ENCODE measurements at places on chromosomes 6 and 20.

DNA sequence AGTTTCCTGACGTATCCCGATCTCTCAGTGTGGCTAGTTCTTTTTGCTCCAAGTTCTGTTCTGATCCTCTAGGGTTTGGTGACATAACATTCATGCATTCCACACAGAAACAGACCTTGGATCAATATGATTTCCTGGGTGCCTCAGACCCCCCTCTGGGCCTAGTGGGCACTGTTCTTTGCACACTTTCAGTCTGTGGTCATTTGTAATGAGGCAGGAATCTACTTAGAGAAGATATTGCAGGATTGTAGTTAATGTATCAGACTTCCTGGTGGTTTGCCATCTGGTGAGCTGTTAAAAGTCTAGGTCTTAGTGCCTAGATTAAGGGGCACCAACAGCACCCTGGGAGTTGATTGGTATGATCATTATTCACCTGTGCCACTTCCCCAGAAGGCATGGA, 7.5 kb downstream of the BEND6 start:
- no peak for DNase-seq

GRCh38 chr20:62031462-62032092, 34.1 kb downstream of the TAF4 start:
- no peak for DNase-seq

- no peak for DNase-seq
These were observed 23.1 kb upstream of the MROH8 start for GRCh38 chr20:37202267-37202943.

DNA sequence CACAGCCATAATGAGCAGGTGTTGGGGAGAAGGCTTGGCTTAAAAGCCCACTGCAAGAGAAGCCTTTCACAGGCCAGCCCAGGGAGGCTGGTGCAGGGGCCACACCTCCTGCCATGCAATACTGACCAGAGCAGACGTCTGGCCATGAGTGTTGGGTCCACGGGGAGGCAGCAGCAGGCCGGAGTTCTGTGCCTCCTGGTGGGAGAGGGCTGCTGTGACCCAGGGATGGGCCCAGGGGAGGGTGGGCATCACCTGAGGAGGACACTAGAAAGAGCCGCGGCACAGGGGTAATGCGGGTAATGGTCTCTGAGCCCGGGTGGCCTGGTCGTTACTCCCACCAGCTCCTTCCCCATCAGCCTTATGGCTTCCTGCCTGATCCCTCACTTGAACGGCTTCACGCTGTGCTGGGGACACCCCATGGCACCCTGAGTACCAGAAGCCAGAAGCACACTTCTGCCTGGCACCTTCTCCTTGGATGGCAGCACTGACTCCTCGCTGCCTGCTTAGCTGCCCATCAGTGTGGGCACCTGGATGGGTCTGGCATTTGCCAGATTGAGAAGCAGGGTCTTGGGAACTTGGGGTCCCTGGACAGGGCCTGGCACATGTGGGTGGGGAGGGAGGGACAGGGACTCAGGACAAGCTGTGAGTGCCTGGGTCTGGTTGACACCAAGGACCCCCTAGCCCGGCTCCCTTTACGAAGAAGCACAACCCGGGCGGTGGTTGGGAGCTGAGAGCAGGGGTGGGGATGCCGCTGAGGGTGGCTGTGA, 108.8 kb downstream of the ASXL1 start:
- no peak for DNase-seq

- no peak for DNase-seq
These were observed 9.9 kb downstream of the TTI1 start for GRCh38 chr20:38023181-38024001.

DNA sequence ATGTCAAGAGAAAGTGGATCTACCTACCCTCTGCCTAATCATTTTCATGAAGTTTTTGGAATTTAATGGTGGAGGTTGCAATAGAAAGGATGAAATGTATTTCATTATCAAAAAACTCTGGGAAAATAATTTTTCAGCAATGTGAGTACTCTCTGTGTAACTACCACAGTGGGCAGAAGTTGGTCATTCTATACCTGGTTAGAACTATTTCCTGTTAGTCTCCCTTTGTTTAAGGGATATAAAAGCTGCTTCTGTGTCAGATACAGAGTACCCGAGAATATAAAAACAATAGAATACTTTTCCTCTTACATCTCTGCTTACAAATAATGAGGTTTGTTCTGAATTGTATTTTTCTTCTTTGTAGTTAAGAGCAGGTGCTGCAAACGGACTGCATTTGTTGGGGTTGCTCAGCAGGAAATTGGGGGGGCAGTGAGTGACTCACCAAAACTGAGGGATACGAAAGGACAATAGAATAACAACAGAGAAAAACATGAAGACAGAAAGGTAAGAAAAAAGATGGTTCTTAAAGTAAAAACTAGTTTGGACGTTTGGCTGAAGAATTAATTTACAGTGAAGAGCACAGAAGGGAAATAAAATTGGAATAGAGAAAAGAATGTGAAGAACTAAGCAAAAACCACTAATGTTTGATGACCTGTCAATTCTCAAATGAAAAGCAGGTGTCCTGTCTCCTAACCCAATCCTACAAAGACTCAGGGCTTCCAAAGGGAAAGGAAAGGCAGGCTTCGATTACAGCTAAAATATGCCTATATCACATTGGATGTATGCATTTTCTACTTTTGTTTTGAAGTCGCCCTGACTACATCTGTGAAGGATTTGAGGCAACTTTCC, 703.1 kb downstream of the RFPL4B start:
- DNase-seq: no peak

GRCh38 chr6:51617751-51618150, 469.7 kb downstream of the PKHD1 start:
- DNase-seq: no peak

GRCh38 chr20:7790189-7790588, 150.1 kb downstream of the HAO1 start:
- DNase-seq: no peak

DNA sequence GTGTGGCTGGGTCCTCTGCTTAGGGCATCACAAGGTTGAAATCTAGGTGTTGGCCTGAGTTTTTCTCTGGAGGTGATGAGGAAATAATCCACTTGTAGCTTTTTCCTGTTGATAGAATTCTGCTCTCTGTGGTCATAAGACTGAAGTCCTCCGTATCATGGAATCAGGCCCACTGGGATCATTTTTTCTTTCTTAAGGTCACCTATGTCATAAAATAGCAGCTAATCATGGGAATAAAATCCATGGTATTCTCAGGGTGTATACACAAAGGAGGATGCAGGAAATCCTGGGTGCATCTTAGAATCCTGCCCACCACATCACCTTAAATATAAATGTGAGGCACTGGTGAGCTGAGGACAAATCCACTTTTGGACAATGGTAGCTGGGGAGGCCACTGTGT, 72.7 kb downstream of the PRDM1 start:
- DNase-seq: no peak

- no peak for DNase-seq
These were observed 150.8 kb downstream of the PRL start for GRCh38 chr6:22145823-22146677.

DNA sequence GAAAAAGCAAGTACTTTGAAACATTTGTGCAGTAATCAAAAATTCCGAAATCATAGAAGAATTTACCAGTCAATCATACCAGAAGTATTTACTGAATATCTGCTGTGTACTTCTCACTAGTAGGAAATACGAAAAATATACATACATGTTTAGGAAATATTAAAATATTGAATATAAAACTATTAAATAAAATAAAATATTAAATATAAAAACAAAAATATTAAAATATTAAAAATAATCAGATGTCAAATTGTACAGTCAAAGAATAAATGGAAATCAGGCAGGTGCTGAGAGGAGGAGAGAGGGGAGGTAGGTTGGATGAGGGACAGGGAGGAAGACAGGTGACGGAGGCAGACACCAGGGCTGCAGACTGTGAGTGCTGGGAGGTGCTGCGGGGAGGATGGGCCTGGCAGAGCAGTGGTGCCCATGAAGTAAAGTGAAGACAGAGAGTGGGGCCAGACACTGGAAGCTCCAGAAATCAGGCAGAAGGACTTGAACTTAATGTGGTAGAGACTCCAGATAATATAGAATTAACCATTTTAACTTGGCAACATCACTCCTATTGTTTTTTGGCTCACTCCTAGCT, 55.9 kb downstream of the PRKN start:
- no peak for DNase-seq

DNA sequence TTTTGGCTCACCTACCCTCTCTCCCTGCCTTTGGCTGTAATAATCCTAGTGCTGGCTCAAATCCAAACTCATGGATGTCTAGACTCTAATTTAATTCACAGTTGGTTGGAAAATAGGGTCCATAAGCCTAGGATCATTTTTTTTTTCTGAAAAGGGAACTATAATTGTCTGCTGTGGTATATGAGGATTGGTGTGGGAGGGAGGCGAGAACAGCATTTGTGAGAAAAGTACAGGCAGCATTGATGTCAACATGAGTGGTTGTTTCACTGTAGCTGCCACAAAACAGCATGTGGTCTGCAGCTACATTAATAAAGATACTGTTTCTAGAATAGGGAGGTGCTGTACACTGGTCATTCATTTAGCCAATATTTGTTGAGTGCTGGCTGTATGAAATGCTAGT, 18.6 kb upstream of the POLR1H start:
- no peak for DNase-seq

DNA sequence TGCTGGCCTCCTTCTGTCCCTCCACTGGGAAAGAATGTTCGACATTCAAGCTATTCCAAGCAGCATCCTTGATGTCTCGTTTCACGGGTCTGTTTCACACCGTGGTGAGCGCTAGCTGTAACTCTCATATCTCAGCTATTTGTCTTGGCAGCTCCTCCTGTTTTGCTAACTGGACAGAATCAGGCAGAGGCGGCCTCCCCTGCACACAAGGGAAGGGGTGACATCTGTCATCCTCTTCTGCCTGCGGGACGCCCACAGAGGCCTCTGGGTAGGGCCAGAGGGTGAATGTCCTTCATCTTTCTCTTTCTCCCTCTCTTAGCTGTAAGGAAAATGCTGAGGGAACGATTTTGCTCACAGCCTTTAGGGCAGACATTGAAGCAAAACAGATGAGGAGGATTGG, 232.8 kb upstream of the GMDS start:
- no peak for DNase-seq

DNA sequence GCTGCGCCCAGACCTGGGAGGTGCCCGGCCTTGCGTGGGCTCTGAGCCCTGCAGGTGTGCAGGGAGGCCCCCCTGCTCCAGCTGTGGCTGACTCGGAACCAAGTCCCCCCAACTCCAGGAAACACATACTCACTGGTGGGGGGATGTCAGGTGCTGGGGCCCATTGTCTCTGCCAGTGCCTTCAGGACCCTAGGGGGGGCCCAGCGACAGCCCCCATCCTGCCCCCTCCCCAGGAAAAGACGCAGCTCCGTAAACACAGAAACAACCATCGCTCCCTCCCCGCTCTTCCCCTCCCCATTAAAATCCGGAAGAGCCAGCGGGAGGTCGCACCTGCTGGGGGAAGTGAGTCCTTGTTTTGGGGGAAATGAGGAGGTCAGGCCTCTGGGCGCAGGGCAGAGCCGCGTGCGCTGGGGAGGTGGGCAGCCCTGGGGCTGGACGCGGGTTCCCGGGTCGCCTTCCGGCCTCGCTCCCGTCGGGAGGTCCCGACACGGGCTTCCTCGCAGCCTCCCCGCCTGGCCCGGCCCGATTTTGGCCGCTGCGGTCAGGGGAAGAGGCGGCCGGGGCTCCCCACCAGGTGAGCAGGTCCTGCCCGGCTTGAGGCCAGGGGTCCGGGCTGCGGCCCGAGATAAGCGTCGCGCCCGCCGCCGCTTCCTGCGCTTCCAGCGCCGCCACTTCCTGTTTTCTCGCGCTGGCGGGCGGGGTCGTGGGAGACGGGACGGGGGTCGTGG, 6.2 kb downstream of the C20orf204 start:
- no peak for DNase-seq

DNA sequence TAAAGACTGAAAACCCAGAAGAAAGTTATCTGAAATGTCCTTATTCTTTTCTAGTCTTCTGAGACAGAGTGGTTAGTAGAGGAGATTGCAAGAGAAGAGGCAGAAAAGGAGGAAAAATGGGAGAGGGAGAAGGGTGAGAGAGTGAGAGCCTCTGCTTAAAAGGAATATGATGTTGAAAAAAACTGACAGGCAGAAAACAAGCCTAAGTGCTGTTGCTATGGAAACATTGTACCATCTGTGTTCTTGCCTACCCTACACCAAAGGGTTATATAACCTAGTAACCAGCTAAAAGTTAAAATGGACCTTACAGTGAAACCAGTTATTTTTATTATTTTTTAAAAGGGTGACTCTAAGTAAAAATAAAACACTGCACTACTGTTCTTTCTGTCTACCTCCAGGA, 28.3 kb upstream of the SH3BGRL2 start:
- no peak for DNase-seq

GRCh38 chr6:75012018-75012417, 193.8 kb downstream of the COL12A1 start:
- no peak for DNase-seq

GRCh38 chr6:8047541-8048292, 16.5 kb downstream of the BLOC1S5 start:
- DNase-seq: no peak

- DNase-seq: no peak
These were observed 19.4 kb downstream of the PFDN4 start for GRCh38 chr20:54227241-54227640.

GRCh38 chr6:50589751-50590470, 123.4 kb upstream of the TFAP2D start:
- no peak for DNase-seq

- no peak for DNase-seq
These were observed 586.8 kb upstream of the MAP3K7 start for GRCh38 chr6:91173651-91174050.

DNA sequence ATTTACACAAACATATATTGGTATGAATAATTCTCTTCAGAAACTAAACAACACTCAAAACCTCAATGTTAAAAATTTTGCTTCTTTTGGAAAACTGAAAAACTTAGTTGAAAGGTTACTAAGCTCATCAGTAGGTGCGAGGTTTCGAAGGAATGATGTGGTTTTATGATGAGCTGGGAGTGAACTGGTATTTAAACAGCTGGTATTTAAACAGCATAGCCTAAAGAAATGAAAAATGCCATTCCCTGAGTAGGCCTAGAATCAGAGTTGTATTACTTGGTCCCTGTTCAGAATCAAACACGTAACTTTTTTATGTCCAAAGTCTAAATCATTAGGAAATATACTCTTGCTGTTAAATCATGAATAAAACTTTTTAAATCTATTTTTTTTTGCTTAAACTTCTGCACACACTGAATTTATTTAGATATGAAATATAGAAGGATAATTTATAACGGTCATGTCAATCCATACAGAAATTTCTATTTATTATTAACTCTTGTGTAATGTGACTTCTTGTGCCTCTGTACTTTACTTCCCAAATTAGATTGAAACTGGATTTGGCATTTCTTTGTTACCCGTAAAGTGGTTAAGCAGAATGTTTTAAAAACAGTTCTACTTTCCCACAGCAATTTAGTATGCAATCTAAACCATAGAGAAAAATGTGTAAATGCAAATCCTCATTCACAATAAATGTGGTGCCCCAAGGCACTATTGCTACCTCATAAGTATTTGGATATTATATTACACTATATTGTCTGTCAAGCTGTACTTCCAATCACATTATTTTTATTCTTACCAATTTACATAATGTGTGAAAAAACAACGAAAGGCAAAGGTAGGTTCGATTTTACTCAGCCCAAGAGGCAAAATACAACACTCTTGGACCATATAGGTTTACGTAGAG, 124.1 kb downstream of the HS3ST5 start:
- no peak for DNase-seq
